ENCODE measurements at places on chromosomes 11 and 22.

DNA sequence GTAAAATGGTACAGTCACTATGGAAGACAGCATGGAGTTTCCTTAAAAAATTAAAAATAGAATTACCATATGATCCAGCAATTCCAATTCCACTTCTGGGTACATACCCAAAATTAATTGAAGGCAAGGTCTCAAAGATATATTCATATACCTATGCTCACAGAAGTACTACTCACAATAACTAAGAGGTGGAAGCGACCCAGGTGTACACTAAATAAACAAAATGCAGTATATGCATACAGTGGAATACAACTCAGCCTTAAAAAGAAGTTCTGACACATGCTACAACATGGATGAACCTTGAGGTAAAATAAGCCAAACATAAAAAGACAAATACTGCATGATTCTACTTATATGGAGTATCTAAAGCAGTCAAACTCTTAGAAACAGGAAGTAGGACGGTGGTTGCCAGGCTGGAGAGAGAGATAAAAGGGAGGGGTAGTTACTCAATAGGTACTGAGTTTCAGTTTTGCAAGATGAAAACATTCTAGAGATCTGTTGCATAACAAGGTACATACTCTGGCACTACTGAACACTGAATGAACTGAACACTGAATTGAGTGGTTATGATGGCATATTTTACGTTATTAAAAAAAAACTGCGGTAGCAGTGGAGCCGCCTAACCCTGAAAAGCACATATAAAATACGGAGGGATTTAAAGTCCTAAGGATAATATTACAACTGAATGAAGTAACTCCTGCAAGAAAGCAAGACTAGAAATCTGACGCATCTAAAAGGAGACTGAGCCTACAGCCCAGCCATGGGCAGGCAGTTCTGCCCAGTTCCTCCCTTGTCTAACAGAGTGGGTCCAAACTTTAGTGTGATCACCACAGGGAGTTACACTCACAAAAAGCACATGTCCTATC is 12.8 kb downstream of the DGCR2 start:
- peak; percentile 76 for DNase-seq

GRCh38 chr11:57476047-57476756 is 15.9 kb downstream of the RTN4RL2 start:
- no peak for DNase-seq

DNA sequence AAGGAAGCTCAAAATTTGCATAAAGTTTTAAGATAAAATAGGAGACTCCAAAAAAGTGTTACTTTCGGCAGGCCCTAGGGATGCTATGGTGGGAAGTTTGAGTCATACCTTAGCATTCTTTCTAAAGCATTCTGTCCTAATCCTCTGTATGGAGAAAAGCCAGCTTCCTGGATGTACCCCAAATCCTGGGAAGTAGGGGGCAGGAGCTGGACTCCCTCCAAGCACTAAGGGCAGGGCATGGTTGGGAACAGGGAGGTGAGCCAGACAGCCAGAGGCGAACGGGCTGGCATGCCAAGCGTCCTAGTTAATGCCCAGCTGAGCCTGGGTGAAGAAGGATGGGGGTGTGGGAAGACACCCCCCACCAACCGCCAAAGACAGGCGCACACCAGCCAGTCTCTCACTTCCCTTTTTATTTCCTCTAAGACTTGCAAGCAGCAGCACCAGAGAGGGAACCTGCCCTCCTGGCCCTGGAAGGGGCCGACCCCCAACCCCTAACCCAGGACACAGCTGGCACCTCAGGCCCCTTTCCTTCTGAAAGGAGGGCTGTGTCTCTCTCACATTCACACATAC is 23.9 kb downstream of the RTN4RL2 start:
- no peak for DNase-seq

DNA sequence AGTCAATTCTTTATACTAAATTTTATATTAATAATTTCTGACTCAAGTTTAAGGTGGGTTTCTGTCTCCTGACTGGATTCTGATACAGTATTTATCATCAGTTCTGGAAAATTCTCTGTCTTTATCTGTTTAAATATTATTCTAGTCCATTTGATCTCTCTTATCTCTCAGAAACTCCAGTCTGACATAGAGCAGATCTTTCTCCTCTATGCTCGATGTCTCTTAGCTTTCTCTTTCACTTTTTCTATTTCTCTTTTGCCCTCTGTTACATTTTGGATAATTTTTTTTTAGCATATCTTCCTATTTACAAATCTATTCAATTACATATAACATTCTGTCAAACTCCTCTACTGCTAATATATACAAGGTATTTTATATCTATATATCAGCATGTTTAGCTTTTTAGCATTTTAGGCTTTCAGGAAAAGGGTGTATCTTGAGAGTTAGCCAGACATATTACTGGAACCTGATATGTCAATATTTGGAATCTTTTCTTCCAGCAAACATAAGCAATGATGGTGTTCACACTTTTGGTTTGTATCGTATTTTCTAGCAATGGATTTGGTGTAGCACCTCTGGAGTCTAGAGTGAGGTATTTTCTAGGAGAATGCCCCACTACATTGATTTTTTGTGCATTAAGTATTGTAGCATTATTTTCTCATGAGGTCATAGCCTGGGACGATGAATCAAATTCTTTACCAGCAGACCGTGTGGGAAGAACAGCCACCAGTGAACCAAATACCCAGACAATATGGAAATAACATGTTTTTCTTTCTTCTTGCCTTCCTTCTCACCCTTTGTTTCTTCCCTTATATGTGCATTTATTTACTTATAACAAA is 4.1 kb upstream of the NNMT start:
- no peak for DNase-seq

- no peak for DNase-seq
Observed at GRCh38 chr22:37681001-37681424, 5.1 kb upstream of the NOL12 start.

DNA sequence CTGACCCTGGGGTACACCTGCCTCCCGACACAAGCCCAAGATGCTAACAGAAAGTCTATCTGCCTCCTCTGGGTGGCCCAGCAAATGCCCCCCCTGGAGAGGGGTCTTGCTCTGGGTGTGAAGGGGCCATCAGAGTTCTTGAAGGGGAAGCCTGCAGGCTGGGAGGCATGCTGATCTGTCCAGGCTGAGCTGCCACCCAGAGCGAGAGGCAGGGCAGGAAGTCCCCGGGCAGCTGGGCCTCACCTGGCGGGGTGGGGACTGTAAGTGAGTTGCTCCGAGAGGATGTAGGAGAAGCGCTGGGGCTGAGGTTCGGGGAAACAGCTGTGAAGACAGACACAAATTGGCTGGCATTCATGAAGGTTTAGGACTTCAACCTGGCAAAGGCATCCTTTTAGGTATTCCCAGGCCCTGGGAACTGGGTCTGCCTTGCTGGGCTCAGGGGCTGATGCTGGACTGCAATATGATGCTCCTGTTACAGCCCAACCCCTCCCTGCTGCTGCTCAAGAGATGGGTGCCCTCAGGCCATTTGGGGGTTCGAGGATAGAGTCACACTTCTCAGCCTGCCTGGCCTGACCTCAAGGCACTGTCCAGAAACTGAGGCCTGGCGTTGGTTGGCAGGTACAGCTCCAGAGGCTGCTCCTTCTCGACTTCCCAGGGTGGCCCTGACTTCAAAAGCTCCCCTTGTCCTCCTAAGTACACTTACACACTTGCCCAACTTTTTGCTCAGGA is 60.2 kb upstream of the LYVE1 start:
- no peak for DNase-seq

DNA sequence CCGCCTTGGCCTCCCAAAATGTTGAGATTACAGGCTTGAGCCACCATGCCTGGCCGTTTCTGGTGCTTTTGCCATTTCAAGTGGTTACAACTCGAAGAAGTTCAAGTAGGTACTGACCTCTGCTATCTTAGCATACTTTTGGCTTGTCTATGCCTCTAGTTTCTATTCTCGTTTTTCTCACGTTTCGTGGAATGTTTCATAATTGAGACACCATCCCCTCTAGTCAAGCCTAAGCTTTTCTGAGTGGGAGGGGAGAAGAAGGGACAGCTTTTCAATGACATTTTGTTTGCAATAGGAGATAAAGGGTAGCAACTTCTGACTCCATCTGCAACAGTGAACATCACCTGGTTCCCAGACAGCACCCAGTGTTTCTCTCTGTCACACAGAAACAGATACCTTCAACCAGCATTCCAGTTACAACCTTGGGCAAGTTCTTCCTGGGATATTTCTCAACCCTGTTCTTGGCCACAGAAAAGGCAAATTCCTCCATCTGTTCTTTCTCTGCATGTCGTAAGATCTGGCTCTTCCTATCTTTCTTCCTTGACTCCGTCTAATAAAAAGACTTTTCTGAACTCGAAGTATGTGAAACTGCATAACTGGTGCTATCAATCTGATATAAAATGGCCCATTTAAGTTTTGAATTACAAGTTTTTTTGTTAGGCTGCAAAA is 25.5 kb downstream of the DDI1 start:
- DNase-seq = no peak

DNA sequence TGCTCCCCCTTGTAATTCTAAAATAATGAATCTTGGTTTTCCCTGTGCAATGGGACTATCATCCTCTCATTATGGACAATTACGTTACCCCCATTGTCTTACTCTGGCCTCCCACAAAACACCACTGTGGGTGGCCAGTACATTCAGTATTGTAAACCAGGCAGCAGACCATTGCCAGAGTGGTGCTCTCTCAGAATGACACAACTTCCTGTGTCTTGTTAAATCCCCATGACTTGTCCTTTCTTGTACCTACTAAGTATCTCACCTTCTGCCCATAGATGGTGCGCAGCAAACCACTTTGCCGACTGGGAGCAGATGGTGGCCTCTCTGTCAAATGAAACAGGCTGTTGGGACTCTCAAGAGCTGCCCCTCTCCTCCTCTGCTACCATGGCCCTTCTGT is 287.1 kb upstream of the RAG2 start:
- DNase-seq = no peak

- peak; percentile 42 for DNase-seq
Observed at GRCh38 chr22:22745225-22746060, 101.0 kb downstream of the GGTLC2 start.

DNA sequence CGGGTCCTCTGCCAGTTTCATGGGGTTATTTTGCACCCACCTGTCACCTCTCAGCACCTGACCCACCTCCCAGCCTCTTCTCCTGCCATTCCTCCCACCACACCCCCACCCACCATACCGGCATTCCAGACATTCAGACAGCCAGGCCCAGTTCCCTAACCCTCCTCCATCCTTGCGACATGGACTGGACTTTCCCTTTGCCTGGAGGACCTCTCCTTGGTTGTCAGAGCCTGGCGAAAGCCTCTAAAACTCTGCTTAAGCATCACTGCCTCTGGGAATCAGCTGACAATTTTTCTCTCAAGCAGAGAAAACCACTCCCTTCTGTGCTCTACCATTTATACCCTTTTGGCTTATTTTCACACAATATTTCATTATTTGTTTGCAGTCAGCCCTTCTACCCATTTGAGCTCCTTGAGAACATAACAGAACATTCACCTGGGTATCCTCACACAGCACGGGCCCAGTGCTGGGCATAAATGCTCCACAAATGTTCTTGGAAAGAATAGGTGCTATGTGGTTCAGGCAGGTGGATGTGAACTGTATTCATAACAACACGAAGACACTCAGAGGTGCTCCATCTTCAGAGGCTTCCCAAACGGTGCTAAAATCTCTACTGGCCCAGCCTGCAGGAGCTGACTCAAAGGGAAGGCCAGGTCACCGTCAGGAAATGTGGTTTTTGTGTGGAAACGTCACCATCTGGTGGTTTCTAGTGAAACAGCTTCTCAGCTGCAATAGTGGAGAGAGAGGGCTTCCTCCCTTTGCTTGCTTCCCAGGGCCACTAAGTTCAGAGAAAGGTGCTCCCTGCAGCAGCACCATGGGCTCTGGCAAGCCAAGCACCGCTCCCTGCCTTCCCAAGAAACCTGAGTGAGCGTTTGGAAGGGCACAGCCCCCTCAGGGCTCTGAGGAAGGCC is 10.4 kb downstream of the SPATA19 start:
- peak; percentile 68 for DNase-seq

GRCh38 chr22:45420011-45420410 is 6.5 kb downstream of the RIBC2 start:
- no peak for DNase-seq

GRCh38 chr22:19201869-19202798 is 23.6 kb upstream of the SLC25A1 start:
- no peak for DNase-seq

DNA sequence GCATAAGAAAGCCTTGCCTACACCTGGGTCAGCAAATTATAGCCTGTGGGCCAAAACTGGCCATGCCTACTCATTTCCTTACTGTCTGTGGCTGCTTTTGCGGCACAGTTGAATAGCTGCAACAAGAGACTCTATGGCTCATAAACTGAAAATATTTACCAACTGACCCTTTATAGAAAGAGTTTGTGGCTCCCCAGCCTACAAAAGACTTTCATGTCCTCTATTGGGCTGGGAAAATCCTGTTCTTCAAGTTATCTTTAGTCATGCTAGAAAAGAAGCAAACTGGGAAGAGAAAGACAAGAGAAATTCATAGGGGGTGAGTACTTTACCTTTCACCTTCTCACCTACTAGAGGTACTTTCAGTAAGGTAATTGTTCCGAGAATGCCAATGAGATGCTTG is 175.1 kb downstream of the SWAP70 start:
- DNase-seq = no peak

- no peak for DNase-seq
Observed at GRCh38 chr11:94862926-94863880, 95.0 kb downstream of the AMOTL1 start.

GRCh38 chr11:35529971-35530495 is 4.6 kb upstream of the PAMR1 start:
- DNase-seq = no peak

- DNase-seq = no peak
Observed at GRCh38 chr11:2102883-2103213, 36.3 kb downstream of the IGF2 start.

DNA sequence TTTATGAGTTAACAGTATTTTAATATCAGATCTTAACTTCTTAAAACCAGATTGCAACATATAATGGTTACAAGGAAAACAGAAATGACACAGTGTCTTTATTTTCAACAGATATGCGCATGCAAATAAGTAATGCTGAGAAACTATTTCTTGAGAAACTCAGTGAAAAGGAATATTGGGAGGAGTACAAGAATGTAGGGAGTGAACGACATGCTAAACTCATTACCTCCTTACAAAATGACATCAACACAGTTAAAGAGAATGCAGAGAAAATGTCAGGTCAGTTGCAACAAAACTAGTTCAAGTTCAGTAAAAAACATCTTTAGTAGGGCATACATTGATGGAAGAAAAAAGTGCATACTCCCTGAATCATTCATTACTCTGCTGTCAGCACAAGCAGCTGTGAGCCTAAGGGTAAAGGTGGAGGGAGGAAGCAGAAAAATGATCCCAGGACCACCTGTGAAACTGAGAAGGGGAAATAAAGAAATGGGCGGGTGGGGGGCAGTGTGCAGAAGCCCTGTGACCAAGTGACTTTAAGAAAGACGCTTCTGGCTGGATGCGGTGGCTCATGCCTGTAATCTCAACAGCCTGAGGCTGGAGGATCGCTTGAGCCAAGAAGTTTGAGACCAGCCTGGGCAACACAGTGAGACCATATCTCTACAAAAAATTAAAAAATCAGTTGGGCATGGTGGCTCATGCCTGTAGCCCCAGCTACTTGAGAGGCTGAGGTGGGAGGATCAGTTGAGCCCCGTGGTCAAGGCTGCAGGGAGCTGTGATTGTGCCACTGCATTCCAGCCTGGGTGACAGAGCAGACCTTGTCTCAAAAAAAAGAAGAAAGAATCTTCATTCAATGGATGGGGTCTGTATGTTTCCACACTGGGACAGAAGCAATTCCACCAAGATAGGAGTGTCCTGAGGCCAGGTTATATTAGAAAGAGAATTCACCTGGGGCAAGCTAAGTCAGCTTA is 31.2 kb downstream of the CCDC83 start:
- no peak for DNase-seq

Measured in activated CD4-positive, alpha-beta T cell treated with anti-CD3 and anti-CD28 coated beads, Interleukin-2, amount 10 ng/mL, durations not matched to agents 7 days and 5 days (primary cell).